ENCODE measurements at places on chromosomes 7 and 10.

DNA sequence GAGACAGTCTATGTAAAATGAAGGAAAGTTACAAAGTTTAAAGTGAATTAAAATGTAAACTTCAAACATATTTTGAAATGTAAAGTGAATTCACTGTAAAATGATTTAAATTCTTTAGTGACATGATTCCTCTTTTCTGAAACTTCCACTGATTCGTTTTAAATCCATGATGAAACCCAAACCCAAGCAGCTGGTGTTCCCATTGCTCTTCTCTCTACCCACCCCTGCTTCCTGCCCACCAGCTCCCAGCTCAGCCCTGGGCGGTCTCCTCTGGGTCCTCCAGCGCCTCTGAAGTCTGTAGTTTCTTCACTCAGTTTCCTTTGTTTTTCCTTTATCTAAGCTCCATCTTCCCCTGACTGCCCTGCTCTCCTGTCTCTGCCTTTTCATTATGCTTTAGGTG lies 175.9 kb downstream of the SNX10 start:
- no peak for DNase-seq

GRCh38 chr10:99346247-99346646 lies 17.1 kb downstream of the CNNM1 start:
- no peak for DNase-seq

DNA sequence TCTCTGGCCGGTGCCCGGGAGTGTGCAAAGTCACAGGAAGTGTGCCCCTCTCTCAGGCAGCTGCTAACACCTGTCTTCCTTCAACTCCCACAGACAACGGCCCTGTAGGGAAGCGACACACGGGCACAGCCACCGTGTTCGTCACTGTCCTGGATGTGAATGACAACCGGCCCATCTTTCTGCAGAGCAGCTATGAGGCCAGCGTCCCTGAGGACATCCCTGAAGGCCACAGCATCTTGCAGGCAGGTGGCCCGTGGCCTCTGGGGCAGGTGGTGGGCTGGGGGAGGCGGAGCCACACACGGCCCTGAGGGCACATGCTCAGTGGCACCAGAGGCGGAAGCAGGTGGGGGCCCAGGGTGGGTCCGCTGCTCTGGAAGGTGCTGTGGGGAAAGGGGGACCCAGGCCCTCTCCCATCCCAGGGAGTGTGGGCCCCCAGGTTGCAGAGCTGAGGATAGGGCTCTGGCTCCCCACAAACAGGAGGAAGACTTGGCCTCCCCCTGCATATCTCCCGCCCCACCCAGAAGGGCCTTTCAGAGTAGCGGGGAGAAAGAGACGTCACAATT lies 6.9 kb downstream of the C10orf105 start:
- DNase-seq, result no peak

GRCh38 chr10:113126229-113127201 lies 176.5 kb downstream of the TCF7L2 start:
- DNase-seq, result no peak
